Stimulated activated CD8-positive, alpha-beta memory T cell treated with anti-CD3 and anti-CD28 coated beads, Interleukin-4, amount 100 ng/mL, for 1 hour (primary cell): ENCODE measurements at places on chromosomes 12 and 14.
A peak's percentile ranks its signal among the peaks of the same experiment; 100 is the strongest.

DNA sequence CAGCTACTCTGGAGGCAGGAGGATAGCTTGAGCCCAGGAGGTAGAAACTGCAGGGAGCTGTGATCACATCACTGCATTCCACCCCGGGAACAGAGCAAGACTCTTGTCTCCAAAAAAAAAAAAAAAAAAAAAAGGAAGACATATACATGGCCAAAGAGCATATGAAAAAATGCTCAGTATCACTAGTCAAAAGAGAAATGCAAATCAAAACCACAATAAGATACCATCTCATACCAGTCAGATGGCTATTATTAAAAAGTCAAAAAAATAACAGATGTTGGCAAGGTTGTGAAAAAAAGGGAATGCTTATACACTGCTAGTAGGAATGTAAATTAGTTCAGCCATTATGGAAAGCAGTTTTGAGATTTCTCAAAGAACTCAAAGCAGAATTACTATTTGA lies 174.8 kb upstream of the ATF7IP start:
- no peak for DNase-seq

DNA sequence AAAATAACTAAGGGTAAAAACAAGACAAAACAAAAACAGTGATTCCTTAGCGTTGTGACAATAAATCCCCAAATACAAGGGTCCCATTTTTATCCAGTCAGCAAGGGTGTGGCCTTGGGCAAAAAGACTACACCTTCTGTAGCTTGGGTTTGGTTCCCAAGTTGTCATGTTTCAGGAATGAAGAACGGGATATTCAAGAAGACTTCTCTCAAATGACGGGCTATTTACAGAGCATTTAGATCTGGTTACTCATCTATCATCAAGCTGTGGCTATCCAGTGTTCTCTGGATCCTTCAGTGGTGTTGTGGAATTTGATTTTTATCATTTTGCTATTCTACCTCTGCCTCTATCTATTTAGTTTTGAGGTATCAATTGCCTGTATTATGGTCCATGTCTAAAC lies 219.7 kb downstream of the SLC25A21 start:
- no peak for DNase-seq

- no peak for DNase-seq
These were observed 6.4 kb upstream of the GAS2L3 start for GRCh38 chr12:100566887-100567637.

- no peak for DNase-seq
These were observed 24.5 kb downstream of the SNX6 start for GRCh38 chr14:34605461-34605860.

DNA sequence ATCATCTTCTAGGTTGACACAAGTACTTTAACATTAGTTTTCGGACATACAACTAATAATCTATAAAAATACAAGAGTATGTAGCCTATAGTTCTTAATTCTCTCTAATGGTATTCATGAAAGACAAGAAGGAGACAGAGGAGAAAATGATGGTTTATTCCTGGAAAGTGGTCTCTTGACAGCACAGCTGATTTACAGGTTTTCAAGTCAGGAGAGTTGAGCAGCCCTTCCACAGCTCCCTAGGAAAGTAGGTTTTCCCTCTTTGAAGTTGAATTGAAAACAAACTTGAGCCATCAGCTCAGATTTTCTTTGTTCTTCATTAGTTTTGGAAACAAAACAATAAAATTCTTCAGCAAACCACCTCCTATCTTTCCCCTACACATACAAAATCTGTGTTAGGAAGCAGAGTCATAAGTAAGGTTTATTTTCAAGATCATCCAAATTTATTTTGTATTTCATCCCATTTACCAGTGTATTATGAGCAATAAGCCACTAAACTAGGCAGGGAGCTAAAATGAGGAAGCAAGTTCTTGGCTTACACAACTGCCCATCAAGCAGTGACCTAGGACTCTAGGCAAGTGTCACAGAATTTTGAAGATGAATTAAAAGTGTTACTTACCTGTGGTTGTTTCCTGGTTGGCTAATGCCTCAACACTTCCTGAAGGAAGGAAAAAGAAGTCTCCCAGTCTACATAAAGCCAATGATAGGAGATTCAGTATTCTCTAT lies 357.0 kb downstream of the BCAT1 start:
- no peak for DNase-seq

DNA sequence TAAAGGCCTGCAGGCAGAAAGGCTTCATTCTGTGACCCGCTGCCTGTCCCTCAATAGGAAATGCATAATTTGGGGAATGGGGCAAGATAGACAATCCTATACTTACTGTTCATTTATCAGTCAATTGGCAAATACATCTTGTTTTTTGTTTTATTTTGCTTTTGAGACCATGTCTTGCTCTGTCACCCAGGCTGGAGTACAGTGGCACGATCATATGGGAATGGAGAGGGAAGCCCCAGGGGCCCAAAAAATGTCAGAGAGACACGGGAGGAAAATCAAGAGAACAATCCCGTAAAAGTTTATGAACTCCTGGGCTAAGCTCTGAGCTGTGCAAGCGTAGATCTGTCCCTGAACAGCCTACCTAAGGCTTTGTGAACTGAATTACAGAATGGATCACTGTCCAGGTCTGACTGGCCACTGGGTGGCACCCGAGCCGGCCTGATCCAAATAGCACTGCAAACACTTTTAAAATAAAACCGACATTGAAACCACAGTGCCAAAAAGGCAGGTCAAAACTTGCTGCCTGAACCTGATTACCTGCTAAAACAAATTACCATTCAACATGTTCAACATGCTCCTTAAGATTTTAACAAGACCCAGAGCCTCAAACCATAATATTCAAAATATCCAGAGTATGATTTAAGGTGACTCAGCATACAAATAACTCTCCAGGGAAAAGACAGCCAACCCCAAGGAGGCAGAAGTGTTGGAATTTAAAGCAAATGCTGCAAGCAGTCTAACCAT lies 11.8 kb downstream of the COPS7A start:
- peak; percentile 12 for DNase-seq

DNA sequence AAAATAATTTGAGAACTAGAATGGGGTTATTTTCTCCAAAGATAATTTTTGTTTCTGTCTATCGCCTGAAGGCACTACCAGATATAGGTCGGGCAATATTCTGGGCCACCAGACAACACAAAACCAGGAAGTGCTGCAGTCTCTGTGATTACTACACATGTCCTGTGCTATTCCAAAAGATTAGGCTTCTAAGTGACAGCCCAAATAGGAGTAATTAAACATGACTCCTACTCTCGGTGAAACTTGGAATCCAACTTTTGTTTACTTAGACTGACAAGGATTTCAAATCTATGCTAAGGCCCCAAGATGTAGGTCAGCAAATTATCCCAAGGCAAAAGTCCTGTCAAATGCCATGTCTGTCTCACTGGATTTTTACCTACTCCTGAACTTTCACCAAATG lies 157.6 kb upstream of the LRFN5 start:
- DNase-seq, result no peak

- DNase-seq, result peak; percentile 63
These were observed 598 bp downstream of the KDM2B start for GRCh38 chr12:121579981-121580868.

DNA sequence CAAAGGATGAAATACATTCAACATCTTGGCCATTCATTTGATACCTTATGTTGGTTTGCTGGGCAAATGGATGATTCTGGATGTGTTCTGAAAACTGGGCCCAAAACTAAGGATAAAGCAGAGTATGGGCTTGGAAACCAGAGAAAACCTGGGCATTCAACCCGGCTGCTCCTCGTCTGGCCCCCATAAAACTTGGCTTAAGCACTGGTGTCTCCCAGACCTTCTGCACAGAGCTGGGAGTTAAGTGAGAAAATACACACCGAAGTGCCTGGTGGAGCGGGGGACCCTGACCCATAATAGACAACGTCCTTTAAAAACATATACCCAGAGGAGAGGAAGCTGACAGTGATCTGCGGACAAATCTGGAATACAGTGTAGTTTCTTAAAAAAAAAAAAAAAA lies 112.5 kb downstream of the FOXN3 start:
- DNase-seq, result no peak

DNA sequence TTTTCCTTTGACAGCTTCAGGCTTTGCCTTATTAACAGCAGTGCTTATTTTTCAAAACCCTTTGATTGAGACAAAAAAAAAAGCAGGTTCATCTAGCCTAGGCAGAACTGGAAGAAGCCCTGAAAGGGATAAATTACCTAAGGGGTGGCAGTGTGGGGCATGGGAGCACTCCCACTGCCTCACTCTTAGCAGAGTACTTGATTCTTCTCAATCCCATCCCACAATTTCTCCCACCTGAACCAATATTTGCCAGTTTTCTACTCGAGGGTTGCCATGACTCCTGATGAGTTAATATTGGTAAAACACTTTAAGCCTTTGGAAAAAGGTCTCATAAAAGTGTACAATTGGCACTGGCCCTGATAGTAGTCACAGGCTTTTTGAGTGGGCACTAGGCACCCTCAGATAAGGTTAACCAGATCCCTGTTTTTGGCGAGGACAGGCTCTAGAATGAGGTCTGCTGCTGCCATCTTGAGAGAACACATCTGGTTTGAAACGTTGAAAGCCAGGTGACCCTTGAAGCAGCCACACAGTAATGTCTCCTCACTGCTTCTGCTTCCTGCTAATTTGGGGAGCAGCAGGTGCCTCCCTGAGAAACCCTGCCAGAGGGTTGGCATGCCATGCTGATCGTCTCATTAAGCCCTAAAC lies 320.0 kb downstream of the RAD51B start:
- DNase-seq, result no peak

DNA sequence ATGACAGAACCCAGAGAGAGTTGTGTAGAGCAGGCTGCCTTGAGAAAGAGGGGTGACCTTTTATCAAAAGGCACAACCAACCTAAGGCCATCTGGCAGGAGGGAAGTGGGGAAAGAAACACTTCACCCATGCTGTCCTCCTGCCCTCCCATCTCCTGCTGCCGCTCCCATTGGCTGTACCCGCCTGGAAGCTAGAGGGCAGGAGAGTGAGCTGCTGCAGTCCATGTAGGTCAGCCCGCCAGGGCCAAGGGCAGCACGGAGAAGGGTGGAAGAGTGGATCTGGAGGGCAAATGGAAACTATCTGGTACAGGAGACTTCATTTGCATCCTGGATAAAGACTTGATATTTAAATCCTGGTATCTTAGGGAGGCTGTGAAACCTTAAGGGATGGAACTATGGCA lies 11.5 kb upstream of the CABP1 start:
- no peak for DNase-seq

GRCh38 chr12:56362130-56363059 lies at the start of gene APOF:
TSS of gene APOF (minus strand) at chr12:56362857. CDS start at chr12:56362745, 112 bp downstream.
- DNase-seq, result no peak

DNA sequence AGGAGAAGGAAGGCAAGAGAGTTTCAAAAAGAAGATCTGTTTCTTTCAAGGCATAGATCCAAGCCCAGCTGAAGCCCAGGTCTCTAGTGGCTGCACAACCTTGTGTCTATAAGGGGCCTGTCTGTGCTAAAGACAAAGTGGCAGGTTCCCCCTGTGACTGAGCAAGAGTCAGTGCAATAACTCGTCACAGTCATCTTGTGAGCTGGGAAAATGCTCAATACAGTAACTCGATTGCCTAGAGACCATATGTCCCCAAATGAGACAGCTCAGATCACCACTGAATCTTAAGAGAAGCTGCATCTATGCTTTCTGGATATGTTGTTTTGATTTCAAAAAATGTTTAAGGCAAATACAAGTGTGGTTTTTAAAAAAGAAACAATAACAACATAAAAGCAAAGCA lies 24.2 kb downstream of the ST8SIA1 start:
- DNase-seq, result no peak
